ENCODE measurements at places on chromosomes 11 and 22.

DNA sequence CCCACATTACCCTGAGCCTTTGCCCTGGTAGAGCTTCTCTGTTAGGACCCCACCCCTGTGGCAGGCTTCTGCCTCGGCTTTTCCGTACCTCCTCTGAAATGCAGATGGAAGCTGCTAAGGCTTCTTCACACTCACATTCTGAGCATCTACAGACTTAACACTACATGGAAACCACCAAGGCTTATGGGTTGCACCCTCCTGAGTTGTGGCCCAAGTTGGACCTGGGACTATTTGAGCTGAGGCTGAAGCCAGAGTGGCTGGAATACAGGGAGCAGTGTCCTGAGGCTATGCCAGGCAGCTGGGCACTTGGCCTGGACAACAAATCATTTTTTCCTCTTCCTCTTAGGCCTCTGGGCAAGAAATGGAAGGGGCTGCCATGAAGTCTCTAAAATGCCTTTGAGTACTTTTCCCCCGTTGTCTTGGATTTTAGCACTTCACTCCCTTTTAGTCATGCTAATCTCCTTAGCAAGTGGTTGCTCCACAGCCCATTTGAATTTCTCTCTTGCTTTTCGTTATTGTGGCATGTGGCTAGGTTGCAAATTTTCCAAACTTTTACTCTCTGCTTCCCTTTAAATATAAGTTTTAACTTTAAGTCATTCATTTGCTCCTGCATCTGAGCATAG, 114.8 kb upstream of the FIBIN start:
- DNase-seq, result no peak

DNA sequence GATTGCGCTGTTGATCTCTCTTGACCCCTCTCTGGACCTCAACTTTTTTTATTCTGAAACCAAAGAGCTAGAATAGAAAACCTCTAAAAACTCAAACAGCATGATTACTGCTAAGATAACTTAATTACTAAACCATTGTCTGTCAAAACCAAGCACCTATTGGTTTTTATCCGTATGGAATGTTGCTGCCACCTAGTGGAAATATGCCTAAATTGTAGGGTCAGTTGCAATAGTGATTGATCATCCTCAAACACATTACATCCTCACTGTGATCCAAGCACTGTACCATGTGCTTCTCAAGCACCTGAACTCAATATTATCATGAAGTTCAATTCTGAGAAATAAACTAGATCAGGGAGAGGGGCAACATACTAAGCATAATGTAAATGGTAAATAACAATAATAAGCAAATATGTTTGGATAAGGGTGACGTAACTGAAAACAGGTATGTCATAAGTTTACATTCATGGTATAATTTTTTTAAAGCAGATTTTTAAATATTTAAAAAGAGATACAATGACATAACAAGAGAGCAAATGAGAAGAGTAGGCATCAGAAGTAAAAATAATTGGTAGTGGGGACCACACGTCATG, 3.8 kb upstream of the OR5A2 start:
- DNase-seq, result no peak

- DNase-seq, result no peak
Measured at GRCh38 chr22:46012881-46013281, 35.9 kb upstream of the WNT7B start.

GRCh38 chr11:16809886-16810668, 71.6 kb downstream of the C11orf58 start:
- no peak for DNase-seq

- DNase-seq, result no peak
Measured at GRCh38 chr22:45682064-45682463, 10.4 kb downstream of the ATXN10 start.

- no peak for DNase-seq
Measured at GRCh38 chr11:62721994-62722393, 5.3 kb downstream of the HNRNPUL2 start.

DNA sequence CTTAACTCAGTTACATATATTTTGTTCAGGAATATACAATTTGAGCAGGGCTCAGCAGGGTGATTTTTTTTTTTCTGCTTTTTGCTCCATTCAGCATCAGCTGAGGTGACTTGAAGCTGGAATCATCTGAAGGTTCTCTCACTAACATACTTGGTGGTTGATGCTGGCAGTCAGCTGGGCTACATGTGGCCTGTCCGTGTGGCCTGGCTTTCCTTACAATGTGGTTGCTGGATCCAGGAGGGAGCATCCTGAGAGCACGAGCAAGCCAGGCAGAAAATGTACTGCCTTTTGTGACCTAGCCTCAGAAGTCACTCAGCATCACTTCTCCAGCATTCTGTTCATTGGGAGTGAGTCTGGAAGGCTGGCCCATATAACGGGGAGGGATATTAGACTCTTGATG, 151.6 kb upstream of the E2F8 start:
- DNase-seq, result no peak

- no peak for DNase-seq
Measured at GRCh38 chr11:122769126-122769780, 69.0 kb upstream of the CRTAM start.

DNA sequence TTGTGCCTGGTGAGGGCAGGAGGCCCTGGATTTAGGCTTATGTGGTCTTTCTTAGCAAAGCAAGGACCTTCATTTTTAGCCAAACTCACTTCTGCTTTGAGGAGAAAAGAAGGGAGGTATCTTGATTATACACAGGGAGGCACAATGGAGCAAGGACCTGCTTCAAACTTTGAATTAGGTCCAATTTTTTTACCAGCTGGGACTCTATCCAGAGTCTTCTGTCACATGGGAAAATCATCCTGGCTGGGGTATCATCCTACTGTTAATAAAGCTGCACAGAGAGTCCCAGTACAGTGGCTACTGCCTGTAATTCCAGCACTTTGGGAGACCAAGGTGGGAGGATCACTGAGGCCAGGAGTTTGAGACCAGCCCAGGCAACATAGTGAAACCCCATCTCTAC, 87.8 kb downstream of the CWC15 start:
- no peak for DNase-seq

- DNase-seq, result no peak
Measured at GRCh38 chr11:120774591-120775386, 249.1 kb upstream of the TBCEL start.

DNA sequence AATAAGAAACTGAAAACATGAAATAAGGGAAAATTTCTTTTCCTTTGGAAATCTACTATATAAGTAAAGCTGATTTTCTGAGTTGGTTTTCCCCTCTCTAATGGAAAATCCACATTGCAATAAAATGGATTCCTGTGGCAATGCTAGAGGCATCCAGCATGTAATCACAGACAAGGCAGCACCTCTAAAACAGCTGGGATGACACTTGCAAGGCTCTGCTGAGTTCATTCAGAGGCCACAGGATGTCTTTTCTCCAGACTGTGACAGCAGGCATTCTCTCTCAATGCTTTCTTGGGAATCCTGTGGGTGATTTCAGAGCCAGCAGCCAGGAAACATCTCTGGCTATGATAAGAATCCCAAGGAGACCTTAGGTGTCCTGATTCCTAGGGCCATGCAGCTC, 201.3 kb upstream of the BLID start:
- no peak for DNase-seq

GRCh38 chr11:41522899-41523672, 63.6 kb upstream of the LRRC4C start:
- no peak for DNase-seq

- DNase-seq, result no peak
Measured at GRCh38 chr11:120068114-120068573, 69.8 kb downstream of the TRIM29 start.

DNA sequence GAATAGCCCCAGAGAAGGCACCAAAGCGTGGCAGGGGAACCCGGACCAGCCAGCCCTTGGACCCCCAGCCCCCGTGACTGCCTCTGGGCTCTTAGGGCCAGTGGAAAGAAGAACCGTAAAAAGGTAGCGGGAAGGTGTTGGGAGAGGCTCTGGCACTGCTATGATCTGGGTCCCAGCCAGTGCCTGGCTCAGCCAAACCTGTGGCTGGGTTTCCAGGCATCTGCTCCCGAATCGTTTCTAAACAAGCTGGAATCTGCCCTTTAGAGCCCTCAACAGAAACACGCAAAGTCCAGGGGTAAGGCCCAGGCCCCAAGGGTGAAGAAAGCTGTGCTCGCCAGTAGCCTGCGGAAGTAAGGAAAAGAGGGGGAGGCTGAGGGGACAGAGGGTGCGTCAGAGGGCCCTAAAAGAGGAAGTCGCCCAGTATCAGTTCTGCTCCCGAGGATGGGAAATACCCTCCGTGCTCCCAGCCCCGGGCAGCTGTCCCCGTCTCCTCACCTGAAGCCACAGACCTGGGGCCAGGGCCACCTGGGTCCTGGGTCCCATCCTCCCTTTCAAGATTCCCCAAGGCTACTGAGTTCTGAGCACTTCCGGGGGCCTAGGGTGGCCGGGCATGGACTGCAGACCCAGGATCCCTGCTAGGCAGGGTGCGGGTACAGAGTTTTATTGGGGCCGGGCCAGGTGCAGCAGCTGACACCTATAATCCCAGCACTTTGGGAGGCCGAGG, 24.7 kb downstream of the IL10RA start:
- no peak for DNase-seq

DNA sequence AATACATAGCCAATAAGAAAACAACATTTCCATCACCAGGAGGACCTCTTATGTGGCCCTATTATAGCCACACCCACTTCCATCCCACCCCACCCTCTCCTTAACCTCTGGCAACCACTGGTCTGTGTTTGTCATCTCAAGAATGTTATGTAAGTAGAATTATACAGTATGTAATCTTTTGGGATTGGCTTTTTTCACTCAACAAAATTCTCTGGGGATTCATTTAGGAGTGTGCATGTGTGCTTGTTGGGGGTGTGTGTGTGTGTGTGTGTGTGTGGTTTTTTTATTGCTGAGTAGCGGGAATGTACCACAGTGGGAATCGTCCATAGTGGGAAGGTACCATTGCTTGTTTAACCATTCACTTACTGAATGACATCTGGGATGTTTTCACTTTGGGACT, 5.2 kb downstream of the KCNJ5 start:
- DNase-seq, result no peak

DNA sequence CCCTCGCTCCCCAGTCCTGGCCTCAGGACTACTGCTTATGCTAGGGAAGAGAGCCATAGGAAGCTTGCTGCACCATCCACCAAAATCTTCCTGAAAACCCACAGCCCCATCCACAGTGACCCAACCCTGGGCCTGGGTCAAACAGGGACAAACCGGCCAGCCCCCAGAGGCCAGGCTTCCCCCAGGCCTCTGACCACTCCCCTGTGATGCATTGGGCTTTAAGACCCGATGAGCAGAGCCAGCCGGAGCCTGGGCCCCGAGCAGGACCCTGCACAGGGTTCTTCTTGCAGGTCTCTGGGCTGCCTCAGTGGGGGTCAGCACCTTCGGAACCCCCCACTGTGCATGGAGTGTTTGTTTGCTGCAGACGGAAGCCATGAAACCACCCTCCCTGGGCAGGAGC, 583.7 kb downstream of the BRD1 start:
- no peak for DNase-seq

DNA sequence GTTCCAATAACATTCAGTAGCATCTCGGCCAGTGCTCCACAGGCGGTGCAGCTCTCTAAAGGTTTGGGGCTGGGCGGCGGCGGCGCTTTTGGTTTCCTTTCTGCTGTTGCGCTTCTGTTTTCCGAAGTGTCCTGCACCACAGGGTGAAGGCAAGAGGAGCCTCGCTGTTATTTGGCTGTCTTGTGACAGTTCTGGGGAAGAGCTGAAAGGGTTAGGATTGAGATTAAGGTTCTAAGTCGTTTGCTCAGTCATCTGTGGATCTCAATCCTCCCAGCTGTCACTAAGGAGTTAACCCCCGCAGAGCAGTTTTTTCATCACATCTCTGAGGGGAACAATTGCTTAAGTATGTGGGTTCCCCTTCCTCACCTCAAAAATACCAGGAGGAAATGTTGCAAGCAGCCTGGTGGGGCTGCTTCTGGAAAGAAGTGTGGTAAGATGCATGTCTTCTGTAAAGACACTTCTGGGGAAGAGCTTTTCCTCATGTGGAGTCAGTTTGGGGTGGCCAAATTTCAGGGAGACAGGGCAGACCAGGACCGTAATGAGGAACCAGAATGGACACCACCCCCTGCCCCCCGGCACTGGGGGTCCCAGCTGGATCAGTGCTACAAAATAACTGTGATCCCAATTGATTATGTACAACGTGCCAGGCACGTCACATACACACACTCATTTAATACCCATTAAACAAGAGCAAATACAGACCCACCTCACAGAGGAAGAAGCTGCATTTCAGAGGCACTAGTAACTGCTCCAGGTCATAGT, 14.2 kb downstream of the TMEM121B start:
- peak; percentile 34 for DNase-seq

GRCh38 chr11:3614742-3615171, 27.0 kb downstream of the ART5 start:
- peak; percentile 64 for DNase-seq

- DNase-seq, result no peak
Measured at GRCh38 chr11:57332694-57333440, 2.8 kb downstream of the SSRP1 start.

DNA sequence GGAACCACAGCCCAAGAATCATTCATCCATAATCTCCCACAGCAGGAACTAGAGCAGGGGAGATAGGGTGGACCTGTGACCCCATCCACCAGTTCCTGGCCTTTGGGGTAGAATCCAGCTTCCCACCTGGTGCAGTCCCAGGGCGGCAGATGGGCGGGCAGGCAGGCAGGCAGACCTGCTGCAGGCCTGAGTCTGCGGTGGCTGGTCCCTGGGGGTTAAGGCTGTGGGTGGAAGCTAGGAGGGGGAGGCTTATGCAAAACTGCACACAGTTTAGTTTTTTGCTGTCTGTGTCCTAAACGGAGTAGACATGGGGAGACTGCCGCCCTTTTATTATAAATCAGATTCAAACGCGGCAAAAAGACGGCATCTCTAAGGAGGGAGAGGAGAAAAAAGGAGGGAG, 4.5 kb upstream of the NEFH start:
- no peak for DNase-seq

- DNase-seq, result no peak
Measured at GRCh38 chr11:90700789-90701439, 478.1 kb upstream of the CHORDC1 start.

GRCh38 chr22:29382580-29383302, 5.6 kb downstream of the AP1B1 start:
- DNase-seq, result no peak

DNA sequence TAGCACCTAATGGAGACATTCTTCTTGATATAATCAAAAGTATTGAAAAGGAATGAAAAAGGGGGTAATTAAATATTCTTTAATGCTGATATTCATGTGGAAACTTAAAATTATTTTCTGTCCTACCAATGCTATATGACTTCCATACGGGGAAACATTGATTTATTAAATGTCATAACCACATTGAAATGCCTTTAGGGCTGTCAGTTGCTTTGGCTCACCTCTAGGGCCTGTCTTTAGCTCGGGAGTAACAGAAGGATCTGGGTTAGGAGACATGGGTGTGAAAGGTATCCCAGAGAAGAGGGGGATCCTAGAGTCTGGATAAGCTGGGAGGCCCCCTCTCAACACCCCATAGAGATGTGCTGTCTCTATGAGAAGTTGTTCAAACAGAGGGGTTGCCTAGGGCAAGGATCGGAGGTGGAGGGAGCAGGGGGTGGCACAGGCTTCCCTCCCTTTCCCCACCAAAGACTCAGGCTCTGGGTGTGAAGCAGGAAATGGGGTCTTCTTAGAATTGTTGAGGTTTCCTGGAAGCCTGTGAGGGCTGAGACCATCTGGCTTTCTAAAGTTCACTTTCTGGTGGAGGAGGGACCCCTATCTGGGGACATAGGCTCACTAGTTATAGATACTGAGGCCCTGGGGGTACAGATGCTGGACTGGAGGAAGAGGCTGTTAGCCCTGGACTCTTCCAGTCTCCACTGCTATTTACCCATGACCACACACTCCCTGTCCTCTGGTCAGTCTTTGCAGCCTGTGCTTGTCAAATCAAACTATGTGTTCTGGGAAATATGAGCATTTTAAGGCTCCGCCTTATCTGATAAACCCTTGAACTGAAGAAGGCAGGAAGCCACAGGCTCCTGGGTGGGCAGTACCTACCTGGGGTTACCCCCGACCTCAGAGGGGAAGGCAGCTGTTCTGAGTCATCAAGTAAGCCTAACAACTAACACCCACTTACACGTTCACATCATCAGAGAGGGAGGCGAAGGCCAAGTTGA, 55.8 kb upstream of the RRAS2 start:
- DNase-seq, result peak; percentile 76
